ENCODE measurements at places on chromosomes 7 and 10.

DNA sequence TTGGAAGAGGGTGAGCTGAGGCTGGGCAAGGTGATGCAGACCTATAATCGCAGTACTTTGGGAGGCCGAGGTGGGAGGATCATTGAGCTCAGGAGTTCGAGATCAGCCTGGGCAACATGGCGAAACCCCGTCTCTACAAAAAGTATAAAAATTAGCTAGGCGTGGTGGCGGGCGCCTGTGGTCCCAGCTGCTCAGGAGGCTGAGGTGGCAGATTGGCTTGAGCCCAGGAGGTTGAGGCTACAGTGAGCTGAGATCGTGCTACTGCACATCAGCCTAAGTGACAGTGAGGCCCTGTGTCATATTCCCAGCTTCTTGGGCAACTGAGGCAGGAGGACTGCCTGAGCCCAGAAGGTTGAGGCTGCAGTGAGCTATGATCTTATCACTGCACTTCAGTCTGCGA lies 13.6 kb downstream of the BMPR1A start:
- DNase-seq = no peak

- DNase-seq = no peak
These were observed 50.8 kb downstream of the BUB3 start for GRCh38 chr10:123205041-123205440.

DNA sequence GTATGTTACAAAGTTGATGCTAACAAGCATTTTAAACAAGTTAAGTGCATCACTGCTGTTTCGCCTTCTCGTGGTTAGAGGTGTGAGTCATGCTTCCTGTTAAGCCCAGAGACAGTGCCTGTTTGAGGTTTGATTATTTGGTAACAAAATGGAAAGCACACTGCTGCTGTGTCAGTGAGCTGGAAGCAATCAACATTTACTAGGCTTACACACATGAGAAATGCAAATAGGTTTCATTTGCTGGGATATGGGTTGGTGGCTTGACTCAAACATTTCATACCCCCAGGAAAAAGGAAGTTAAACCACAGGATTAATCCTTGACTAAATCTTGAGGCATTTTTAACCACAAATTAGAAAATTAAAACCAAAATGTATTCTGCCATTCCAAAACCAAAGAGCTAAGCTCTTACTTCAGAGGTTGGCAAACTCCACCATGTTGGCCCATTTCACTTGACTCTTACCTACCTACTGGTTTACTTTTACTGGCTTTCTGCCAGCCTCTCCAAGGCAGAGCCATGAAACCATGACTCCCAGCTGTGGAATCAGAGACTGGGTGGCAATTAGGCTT lies 139.2 kb downstream of the ETV1 start:
- no peak for DNase-seq

DNA sequence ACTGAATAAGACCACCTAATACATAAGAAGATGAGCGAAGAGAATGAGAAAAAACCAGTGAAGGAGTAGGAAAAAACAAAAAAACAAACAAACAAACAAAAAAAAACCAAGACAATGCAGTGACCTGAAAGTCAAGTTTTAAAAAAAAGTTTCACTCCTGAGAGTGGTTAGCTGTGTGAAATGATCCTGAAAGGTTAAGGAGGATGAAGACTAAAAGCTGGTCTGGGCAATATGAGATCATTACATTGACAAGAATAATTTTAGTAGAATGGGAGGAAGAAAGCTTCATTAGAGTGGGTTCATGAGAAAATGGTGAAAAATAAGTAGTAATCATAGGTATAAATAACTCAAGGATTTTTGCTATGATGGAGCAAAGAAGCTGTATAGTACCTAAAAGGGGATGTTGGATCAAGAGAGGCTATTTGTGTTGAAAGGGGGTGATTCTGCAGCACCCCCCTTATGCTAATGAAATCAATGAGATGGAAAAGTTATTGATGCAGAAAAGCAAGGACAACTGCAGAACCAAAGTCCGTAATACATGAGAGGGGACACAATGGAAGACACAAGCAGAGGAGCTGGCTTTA lies 80.2 kb downstream of the KMT2C start:
- no peak for DNase-seq

GRCh38 chr7:28533267-28533666 lies 120.9 kb downstream of the CREB5 start:
- no peak for DNase-seq

GRCh38 chr10:75926763-75927162 lies 495.3 kb downstream of the LRMDA start:
- DNase-seq = no peak

GRCh38 chr7:141654551-141654950 lies 47.4 kb downstream of the DENND11 start:
- peak; percentile 21 for DNase-seq

- DNase-seq = no peak
These were observed 55.1 kb downstream of the IGF2BP3 start for GRCh38 chr7:23415198-23415597.

DNA sequence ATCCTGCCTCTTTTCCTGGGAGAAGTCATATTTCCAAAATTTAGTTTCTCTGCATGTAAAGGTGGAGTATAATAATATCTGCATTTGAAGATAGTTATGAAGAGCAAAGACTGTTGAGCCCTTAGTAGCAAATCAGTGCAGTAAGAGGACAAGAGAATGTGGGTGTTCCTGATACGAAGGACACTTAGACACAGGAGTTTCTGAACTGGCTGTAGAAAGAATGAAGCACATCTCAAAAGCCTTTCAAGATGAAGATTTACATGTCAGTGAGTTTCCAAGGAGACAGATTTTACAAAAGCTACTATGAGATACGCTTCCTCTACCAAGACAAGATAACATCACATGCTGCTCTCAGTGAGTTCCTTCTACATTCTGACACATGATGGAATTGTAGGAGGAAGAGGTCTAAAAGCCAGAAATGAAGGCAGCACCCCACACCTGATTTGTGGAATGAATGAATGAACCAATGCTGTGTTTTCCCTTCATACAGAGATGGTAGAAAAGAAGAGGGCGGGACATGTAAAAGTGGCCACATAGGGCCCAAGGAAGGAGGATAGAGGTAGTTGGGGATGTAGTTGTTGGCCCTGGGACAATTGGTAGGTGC lies 173.6 kb upstream of the PDE1C start:
- DNase-seq = no peak

- DNase-seq = no peak
These were observed 37.4 kb downstream of the ZNRF2 start for GRCh38 chr7:30321882-30322192.

DNA sequence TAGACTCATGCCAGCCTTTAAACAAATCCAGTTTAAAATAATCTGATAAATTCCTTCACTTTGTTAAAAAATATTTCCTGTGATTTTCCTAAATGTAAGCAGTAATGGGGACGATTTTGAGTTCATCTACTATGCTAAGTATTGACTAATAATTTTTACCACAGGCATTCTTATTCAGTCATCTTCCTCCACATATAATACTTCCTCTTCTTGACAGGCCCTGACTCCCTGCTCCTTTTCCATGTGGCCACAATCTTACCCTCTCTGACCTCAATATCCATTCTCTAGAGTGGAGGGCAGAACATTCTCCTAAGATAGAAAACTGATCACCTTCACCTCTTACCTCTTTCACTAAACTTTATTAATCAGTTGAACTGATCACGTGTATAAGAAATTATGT lies 7.8 kb downstream of the DNAJC2 start:
- no peak for DNase-seq

- DNase-seq = no peak
These were observed 70.8 kb upstream of the UCN3 start for GRCh38 chr10:5293691-5294550.

GRCh38 chr10:106380706-106381105 lies 783.8 kb downstream of the SORCS1 start:
- no peak for DNase-seq

DNA sequence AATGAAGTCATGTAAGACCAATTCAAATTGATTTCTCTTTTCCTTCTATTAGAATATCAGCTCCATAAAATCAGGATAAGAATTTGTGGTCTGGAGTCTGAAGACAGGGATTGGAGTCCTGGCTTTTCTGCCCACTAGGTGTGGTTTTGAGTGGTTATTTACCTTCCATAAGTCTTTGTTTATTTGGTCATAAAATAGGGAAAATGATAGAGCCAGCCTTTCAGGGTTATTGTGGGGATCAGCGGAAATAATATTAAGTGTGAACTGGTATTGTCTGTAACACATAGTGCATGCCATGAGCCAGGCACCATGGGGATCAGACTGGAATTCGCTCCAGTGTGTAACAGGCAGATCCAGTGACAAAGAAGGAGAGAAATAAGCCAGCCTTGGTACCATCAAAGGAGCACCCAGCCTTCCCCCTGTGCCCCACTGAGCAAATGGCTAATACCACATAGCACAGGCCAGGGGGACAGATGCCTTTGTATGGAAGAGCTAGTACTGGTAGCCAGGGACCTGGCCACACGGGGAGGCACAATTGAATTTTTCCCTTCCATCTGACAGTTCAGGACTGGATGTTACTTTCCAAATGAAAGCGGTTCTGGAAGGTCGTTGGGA lies 509.7 kb upstream of the PODXL start:
- DNase-seq = no peak
